Thyroid gland (tissue), 4 donors: ENCODE measurements at places on chromosomes 12 and 14.

DNA sequence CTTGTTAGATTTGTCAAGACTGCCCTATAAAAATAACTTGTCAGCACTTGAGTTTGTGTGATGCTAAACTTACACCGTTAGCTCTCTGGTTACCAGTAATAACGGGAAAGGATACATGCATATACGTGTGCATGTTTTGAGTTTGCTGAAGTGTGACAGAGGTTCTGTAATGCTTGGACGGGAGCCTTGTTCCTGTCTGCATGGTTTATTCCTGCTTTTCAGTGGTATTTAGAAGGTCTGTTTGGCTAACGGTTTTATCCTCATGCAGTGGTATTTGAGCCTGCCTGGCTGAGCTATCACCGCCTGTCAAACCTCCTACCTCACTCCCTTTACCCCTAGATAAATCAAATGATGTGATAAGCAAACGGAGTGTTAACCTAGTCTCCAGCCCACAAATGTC is 305.6 kb downstream of the GALC start:
- DNase-seq, result no peak

GRCh38 chr14:50013934-50014333 is 102.4 kb downstream of the VCPKMT start:
- no peak for DNase-seq

- DNase-seq, result no peak
Observed at GRCh38 chr14:50828721-50829488, 2.1 kb downstream of the NIN start.

DNA sequence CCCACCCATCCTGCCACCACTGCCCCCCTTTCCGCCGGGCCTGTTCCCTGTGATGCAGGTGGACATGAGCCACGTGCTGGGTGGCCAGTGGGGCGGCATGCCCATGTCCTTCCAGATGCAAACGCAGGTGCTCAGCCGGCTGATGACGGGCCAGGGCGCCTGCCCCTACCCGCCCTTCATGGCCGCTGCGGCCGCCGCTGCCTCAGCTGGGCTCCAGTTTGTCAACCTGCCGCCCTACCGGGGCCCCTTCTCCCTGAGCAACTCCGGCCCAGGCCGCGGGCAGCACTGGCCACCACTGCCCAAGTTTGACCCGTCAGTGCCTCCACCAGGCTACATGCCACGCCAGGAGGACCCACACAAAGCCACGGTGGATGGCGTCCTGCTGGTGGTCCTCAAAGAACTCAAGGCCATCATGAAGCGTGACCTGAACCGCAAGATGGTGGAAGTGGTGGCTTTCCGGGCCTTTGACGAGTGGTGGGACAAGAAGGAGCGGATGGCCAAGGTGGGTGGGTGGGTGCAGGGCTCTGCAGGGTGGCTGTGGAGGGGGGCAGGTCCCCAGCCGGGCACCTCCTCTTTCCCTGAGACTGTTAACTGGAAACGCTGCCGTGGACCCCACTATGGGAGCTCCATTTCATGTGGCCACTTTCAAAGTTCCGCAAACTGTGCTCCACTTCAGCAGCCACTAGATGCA is 10.8 kb downstream of the SETD1B start:
- DNase-seq, result no peak

DNA sequence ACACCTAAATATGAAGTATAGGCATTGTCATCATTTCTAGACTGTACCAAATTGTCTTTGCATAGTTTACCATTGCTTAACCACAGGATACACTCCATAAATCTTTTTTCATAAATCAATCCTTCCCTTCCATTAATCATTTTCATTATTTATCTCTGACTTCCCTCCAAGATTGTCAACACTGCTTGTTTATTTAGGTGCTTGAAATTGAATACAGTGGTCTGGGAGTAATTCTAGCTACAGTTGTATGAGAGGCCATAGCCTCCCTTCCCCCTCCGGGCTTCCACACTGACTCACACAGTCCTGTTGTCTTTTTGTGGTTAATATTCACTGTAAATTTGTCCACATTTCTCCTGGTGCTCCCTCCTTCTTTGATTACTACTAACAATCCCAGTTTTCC is 114.2 kb upstream of the ARID2 start:
- no peak for DNase-seq

GRCh38 chr14:65637780-65638179 is 225.2 kb downstream of the FUT8 start:
- no peak for DNase-seq

DNA sequence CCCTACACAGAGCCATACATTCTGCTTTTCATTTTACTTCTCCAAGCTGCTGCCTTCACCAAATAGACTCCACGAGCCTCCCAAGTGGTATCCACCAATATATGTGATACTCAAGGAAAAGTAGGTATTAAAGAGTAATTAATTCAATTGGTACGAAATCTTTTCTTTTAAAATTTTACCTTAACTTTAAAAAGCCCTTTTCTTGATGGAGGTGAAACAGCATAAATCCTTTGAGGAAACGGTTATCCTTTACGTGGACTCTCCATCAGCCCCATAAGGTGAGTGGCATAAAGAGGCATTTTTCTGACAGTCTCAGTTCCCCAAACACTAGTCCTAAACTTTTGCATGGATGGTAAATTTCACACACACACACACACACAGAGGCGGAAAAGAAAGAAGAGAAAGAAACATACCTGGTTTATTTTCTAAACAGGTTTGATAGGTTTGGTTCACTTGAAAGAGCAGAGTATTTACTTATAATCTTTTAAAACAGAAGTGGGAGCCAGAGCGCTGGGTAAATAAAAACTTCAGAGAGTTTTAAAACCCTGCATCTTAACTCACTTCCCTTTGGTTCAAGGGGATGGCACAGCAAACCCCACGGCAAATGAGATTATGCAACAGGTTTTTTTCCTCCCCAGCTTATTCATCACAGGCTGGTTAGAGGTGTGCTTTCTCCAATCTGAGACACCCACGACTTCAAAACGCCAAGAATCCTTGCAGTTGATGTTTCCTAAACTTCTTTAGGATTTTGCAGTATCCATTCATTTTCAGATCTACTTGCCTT is 1.9 kb downstream of the DUSP16 start:
- peak; percentile 54 for DNase-seq

DNA sequence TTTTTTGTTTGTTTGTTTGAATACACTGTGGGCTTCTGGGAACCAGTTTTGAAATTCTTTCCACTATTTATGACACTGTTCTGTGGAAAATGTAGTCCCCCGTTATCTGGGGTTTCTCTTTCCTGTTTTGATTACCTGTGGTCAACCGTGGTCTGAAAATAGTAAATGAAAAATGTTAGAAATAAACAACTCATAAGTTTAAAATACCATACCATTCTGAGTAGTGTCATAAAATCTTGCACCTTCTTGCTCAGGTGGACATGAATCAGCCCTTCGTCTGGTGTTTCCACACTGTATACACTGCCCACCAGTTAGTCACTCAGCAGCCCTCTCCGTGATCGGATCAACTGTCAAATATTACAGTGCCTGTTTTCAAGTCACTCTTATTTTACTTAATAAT is 5.1 kb upstream of the PAPOLA start:
- no peak for DNase-seq

DNA sequence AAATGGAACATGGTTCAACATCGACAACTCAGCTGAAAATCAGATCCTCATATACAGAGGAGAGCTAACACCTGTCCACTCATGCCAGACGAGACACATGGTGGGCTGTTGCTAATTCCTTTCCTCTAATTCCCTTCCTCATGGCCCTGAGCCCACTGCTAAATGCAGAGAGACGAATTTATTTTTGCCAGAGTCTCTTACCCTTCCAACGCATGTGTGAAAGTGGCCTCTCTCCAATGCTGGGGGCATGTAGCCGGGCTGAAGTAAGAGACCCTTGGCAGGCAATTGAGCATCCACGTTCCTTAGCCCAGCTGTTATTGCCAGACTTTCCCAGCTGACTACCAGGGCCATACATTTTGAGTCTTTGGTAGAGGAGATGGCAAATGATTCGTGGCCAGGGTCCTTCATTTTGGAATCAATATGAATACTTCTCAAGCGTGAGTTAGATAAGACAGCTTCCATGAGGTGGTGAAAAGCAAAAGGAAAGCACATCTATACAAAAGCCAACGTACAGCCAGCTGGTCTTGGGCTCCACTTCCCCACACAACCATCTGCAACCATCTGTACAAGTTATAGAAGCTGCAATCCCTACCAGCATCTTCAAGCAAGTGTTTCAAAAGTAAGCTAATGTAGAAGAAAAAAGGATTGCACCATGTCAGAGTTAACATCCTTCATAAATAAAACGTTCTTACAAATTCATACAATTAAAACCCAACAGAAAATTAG is 28.6 kb downstream of the CORO1C start:
- no peak for DNase-seq

DNA sequence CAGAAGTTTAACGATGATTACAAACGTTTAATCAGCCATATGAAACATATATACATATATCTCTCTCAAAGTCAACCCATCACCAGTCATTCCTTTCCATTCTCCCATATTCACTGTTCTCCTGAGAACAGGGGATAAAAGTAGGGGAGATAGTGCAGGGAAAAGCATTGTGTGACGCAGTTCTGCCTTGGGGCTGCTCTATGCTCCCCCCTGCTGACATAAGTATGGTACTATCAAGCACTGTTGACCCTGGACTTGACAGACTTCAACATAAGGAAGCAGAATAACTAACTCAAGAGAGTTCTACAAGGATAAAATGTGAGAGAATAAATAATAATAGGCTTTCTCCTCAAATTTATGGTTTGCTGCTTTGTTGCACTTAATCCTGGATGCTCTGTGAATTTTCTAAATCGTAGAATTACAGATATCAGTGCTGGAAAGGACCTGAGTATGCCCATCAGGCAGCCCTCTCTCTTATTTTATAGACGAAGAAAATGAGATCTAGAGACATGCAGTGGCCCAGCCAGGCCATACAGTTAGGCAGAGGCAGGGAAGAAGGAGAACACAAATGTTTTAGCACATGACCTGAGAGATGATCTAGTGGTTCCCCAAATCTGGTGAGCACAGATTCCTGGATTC is 87.2 kb downstream of the SCN8A start:
- DNase-seq, result no peak

DNA sequence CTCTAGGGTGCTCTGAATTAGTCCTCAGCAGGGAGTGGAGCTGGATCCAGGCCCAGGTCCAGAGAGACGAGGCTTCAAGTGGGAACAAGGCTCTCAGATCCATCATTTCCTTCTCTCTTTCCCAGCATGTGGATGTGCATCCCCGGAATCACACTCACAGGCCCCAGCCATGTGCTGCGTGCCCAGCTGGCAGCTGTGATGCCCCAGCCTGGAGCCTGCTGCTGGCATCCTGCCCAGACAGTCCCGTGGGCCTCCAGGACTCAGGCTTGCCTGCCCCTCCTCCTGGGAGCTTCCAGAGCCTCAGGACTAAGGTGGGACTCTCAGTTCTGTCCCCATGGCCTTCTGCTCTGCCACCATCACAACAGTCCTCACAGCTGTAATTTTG is 6.2 kb upstream of the KRT84 start:
- DNase-seq, result peak; percentile 79

- DNase-seq, result no peak
Observed at GRCh38 chr14:99287269-99287942, 15.4 kb upstream of the BCL11B start.

GRCh38 chr12:130212384-130212989 is 50.2 kb downstream of the FZD10 start:
- no peak for DNase-seq

DNA sequence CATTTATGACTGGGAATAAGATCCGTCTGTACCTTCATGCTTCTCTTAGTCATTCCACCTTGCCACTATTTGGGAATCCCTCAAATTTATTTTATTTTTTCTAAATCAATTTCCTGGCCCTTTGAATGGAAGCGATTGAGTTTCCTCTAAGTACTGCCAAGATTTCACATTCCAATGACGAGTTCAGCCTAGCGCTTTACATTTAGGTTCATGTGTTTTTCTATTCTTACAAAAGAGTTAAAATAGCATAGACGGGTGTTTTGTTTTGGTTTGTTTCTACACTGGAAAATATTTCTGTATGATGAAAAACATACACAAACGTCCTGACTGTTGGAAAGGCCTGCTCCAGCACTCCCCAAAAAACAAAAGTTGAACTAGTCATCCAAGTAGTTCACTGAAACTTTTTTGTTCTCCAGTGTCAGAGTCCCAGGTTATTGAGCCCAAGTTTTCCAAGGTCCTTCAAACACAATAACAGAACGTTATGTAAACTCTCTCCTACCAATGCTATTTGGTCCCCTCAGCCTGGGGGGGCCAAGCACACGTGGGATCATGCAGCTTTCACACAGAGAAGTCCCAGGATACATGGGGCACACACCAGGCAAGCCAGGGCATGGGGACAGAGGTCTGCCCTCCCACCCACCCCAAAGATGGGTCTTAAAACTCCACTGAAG is 74.8 kb upstream of the FOXN3 start:
- DNase-seq, result no peak

- DNase-seq, result no peak
Observed at GRCh38 chr12:96454396-96454795, 35.0 kb upstream of the CFAP54 start.
